ENCODE measurements at places on chromosomes 1 and 21. TPM values are rescaled to one million over a fixed set of nuclear protein-coding genes. Genes with fewer than 3 reads are reported as not detected.

GRCh38 chr1:201711811-201712210, 117.1 kb upstream of the IPO9 start:
- H3K36me3 ChIP-seq, result no peaks in the 10 kb centered on the region
- H3K27me3 ChIP-seq, result no peaks in the 10 kb centered on the region
- H3K27ac ChIP-seq, result peak overlapping the region; percentile 90
- no peak for DNase-seq
- no peak overlapping the region for H3K4me3 ChIP-seq
- H3K4me1 ChIP-seq, result peaks cover 68% of the 10 kb centered on the region

GRCh38 chr1:8625491-8625890, 191.9 kb downstream of the RERE start:
- H3K36me3 ChIP-seq, result no peaks in the 10 kb centered on the region
- no peak for DNase-seq
- H3K27me3 ChIP-seq, result no peaks in the 10 kb centered on the region
- no peak overlapping the region for H3K4me3 ChIP-seq

DNA sequence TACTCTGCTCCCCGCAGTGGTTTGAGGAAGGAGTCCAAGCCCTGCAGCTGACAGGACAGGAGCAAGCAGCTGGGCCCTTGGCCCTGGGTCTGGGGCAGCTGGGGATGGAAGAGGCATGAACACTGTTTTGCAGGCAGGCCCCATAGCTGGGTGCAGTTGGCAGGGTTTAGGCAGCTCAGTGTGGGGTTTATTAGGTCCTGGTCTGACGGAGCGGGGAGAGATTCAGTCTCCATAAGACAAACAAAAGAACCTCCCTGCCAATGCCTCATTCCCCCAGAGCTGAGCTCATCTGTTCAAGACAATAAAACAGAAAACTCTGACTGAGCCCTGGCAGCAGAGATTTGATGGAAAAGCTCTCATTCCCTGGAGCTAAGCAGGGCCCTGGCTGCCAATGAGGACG, 37.3 kb downstream of the OLFML2B start:
- no peak for DNase-seq
- no peaks in the 10 kb centered on the region for H3K36me3 ChIP-seq
- no peaks in the 10 kb centered on the region for H3K27me3 ChIP-seq
- no peaks in the 10 kb centered on the region for H3K4me1 ChIP-seq

- H3K27me3 ChIP-seq, result peaks cover 29% of the 10 kb centered on the region
- no peak overlapping the region for H3K4me3 ChIP-seq
- H3K27ac ChIP-seq, result no peak overlapping the region
- no peak for DNase-seq
These were observed 43.0 kb upstream of the TARDBP start for GRCh38 chr1:10969267-10969970.

GRCh38 chr1:119147661-119148090, 7.2 kb upstream of the WARS2 start:
- H3K27me3 ChIP-seq, result no peaks in the 10 kb centered on the region
- no peak for DNase-seq

- DNase-seq, result no peak
- no peaks in the 10 kb centered on the region for H3K4me1 ChIP-seq
- H3K4me3 ChIP-seq, result no peak overlapping the region
- no peaks in the 10 kb centered on the region for H3K36me3 ChIP-seq
- H3K27ac ChIP-seq, result no peak overlapping the region
These were observed 57.6 kb upstream of the PPM1J start for GRCh38 chr1:112772781-112773180.

GRCh38 chr1:31031330-31032143, 34.0 kb downstream of the PUM1 start:
- H3K36me3 ChIP-seq, result peaks cover 26% of the 10 kb centered on the region
- H3K27ac ChIP-seq, result no peak overlapping the region
- H3K4me3 ChIP-seq, result no peak overlapping the region
- peaks cover 21% of the 10 kb centered on the region for H3K4me1 ChIP-seq

GRCh38 chr1:168408884-168409283, 128.2 kb downstream of the TBX19 start:
- no peaks in the 10 kb centered on the region for H3K36me3 ChIP-seq
- no peak for DNase-seq
- no peak overlapping the region for H3K27ac ChIP-seq
- H3K27me3 ChIP-seq, result no peaks in the 10 kb centered on the region

- no peaks in the 10 kb centered on the region for H3K36me3 ChIP-seq
- H3K27ac ChIP-seq, result no peak overlapping the region
- no peaks in the 10 kb centered on the region for H3K27me3 ChIP-seq
These were observed 11.8 kb upstream of the POGK start for GRCh38 chr1:166827426-166827825.

- H3K4me1 ChIP-seq, result no peaks in the 10 kb centered on the region
- DNase-seq, result no peak
- no peaks in the 10 kb centered on the region for H3K36me3 ChIP-seq
These were observed 136.8 kb upstream of the IGSF21 start for GRCh38 chr1:17970757-17971156.

DNA sequence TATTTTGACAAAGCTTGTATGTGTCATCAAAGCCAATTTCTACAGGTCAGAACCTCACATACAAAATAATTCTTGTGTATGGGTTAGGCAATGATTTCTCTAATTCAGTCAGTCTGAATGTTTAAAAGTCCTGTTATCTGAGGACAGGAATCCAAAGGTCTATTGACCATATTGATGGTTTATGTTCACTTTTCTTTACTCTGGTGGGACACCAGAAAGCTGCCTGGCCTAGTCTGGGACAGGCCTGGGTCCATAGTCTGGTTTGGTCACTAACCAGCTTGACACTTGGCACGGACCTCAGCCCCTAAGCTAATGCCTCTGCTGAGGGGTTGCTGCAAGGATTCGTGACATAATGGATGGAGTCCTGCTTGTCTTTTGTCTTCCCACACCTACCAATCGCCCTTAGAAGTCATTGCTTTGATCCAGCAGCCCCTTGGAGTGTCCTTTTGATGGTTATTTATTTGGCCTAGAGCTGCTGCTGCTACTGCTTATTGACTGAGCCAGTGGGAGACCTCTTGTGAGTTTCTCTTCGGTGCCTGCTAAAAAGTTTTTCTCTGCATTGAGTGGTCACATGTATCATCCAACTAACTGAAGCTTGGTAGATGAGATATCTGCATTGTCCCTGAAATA, 15.7 kb downstream of the IFNAR2 start:
- no peaks in the 10 kb centered on the region for H3K4me1 ChIP-seq
- H3K27me3 ChIP-seq, result no peaks in the 10 kb centered on the region
- H3K27ac ChIP-seq, result no peak overlapping the region
- no peak overlapping the region for H3K4me3 ChIP-seq
- H3K36me3 ChIP-seq, result peaks cover 11% of the 10 kb centered on the region
- DNase-seq, result no peak

- H3K4me3 ChIP-seq, result no peak overlapping the region
- no peaks in the 10 kb centered on the region for H3K4me1 ChIP-seq
- H3K27me3 ChIP-seq, result no peaks in the 10 kb centered on the region
- no peak for DNase-seq
These were observed 108.5 kb downstream of the COP1 start for GRCh38 chr1:176098560-176098959.

- no peak overlapping the region for H3K27ac ChIP-seq
- DNase-seq, result no peak
These were observed 8.5 kb upstream of the TTC22 start for GRCh38 chr1:54809496-54810074.

- H3K27me3 ChIP-seq, result no peaks in the 10 kb centered on the region
- no peak for DNase-seq
- no peaks in the 10 kb centered on the region for H3K4me1 ChIP-seq
- no peak overlapping the region for H3K27ac ChIP-seq
These were observed 132.5 kb upstream of the LYPLAL1 start for GRCh38 chr1:219041141-219041540.

- H3K36me3 ChIP-seq, result no peaks in the 10 kb centered on the region
- H3K4me3 ChIP-seq, result no peak overlapping the region
- no peaks in the 10 kb centered on the region for H3K4me1 ChIP-seq
These were observed 169.0 kb upstream of the AJAP1 start for GRCh38 chr1:4485398-4485797.

DNA sequence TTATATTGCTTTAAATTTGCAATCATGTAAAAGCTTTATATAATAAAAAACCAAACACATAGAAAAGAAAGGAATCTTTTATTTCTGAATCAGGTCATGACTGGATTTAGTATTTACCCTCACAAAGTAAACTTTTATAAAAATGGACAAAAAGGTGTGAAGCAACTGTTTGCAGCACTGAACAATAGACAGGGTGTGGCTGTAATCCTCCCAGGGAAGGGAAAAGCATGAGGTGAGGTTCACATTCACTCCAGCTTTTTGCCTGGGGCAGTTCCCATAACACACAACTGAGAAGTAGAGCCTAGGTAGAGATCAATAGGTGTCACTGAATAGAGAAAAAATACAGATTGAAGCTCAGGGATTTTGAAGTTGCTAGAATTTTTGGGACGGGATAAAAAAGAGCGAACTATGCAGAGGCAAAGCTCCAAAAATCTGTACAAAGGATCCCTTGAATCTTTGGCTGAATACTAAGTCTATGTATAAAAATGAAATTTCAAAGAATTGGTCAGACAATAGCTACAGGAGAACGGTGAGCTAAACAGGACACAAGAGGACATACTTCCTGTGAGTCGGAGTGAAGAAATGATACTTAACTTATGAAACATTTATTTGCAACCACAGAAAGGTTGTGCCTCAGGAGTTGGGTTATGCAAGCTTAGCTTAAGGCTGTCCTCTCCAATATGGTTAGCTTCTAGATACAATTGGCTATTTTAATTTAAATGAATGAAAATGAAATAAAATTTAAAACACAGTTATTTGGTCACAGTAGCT, 162.0 kb upstream of the ZP4 start:
- H3K36me3 ChIP-seq, result no peaks in the 10 kb centered on the region
- DNase-seq, result no peak
- H3K27ac ChIP-seq, result peak overlapping the region; percentile 55
- H3K4me3 ChIP-seq, result no peak overlapping the region
- H3K4me1 ChIP-seq, result no peaks in the 10 kb centered on the region

- H3K27me3 ChIP-seq, result no peaks in the 10 kb centered on the region
- H3K4me1 ChIP-seq, result no peaks in the 10 kb centered on the region
- no peak overlapping the region for H3K4me3 ChIP-seq
- DNase-seq, result no peak
- H3K27ac ChIP-seq, result no peak overlapping the region
- H3K36me3 ChIP-seq, result peaks cover 10% of the 10 kb centered on the region
These were observed 102.8 kb downstream of the RAVER2 start for GRCh38 chr1:64847666-64848065.

DNA sequence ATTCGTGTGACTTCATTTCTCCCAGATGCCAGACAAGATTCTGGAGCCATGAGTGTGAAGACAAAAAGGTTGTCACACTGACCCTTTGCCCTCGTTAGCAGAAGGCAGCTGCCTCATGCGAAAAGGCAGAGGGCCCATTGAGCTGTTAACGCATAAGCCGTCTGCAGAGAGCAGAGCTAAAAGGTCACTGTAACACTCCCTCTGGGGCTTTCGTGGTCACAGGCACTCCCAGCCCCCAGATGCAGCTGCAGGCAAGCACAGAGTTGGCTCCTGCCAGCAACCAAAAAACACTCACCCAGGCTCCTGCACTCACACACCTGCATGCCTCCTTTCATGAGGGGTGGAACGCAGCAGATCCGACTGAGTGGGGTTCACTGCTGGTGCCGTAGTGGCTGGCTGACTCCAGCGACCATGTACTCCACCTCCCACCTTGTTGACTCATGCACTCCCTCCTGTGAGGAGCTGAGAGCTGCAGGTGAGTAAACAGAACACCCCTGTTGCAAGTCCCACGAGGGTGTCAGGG, 287.5 kb downstream of the SMYD3 start:
- no peaks in the 10 kb centered on the region for H3K4me1 ChIP-seq
- H3K4me3 ChIP-seq, result no peak overlapping the region
- H3K36me3 ChIP-seq, result no peaks in the 10 kb centered on the region
- H3K27ac ChIP-seq, result no peak overlapping the region
- H3K27me3 ChIP-seq, result no peaks in the 10 kb centered on the region
- DNase-seq, result no peak

GRCh38 chr1:54338464-54338863, 67.7 kb downstream of the SSBP3 start:
- DNase-seq, result no peak
- no peak overlapping the region for H3K27ac ChIP-seq
- no peaks in the 10 kb centered on the region for H3K27me3 ChIP-seq
- H3K4me3 ChIP-seq, result no peak overlapping the region
- peaks cover 34% of the 10 kb centered on the region for H3K4me1 ChIP-seq

DNA sequence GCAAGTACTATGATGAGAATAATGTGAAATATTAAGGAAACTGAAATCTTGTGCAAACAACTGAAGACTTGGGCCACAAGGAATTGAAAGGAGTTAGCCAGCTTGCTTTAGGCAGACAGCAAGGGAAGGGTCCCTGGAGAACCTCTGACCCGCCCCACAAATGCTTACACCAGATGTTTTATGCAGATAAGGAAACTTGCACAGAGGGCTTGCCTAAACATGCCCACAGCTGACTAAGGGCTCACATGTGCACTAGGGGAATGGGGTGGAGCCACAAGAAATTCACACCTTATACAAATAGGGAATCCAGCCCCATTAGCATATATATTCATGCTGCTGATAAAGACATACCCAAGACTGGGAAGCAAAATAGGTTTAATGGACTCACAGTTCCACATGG, 86.1 kb upstream of the CYYR1 start:
- no peak for DNase-seq
- no peak overlapping the region for H3K27ac ChIP-seq
- H3K36me3 ChIP-seq, result no peaks in the 10 kb centered on the region
- H3K4me1 ChIP-seq, result no peaks in the 10 kb centered on the region

GRCh38 chr1:223129229-223129901, 13.7 kb downstream of the TLR5 start:
- H3K4me3 ChIP-seq, result peak overlapping the region; percentile 50
- H3K4me1 ChIP-seq, result peaks cover 12% of the 10 kb centered on the region
- no peak for DNase-seq
- H3K27ac ChIP-seq, result no peak overlapping the region

DNA sequence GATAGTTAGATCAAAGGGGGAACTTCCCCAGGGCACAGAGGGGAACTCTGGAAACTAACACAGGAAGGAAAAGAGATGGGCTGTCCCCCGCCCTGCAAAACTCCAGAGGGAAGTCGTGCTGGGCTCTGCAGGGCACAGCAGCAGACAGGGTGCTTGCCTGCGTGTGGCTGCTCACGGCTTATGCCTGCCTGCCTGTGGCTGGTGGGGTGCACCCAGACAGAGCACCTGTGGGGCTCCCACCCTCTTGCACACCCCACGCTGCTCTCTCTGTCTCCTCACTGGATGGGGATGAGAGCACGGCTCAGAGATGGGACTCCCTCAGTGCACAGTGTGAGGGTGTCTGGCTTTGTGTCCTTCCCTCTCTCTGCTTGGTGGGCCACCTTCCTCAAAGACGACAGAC, 13.5 kb upstream of the ETV3L start:
- H3K4me1 ChIP-seq, result no peaks in the 10 kb centered on the region
- H3K36me3 ChIP-seq, result no peaks in the 10 kb centered on the region
- H3K27ac ChIP-seq, result no peak overlapping the region
- H3K27me3 ChIP-seq, result peaks cover 55% of the 10 kb centered on the region

The LPAR3 gene
- 15.3 TPM for total RNA-seq

The DTL gene
- 8.1 TPM for total RNA-seq

The PCNT gene
- total RNA-seq, result 29.2 TPM

The SPRR2A gene
- total RNA-seq, result 2,044 TPM

The KIF17 gene
- 1.9 TPM for total RNA-seq

The HENMT1 gene
- 1.6 TPM for total RNA-seq

The CRYBG2 gene
- 305 TPM for total RNA-seq

The REN gene
- total RNA-seq, result 0.99 TPM

The LCE3B gene
- not detected for total RNA-seq

The MUL1 gene
- 21.9 TPM for total RNA-seq

The IL12RB2 gene
- total RNA-seq, result 2.6 TPM

The FBXO28 gene
- 34.3 TPM for total RNA-seq

Data from esophagus squamous epithelium (tissue), 5 donors.